ENCODE measurements at places on chromosomes 16 and 17.
A peak's percentile ranks its signal among the peaks of the same experiment; 100 is the strongest.

GRCh38 chr17:19671433-19671832 lies 22.9 kb downstream of the ALDH3A2 start:
- no peak for DNase-seq

DNA sequence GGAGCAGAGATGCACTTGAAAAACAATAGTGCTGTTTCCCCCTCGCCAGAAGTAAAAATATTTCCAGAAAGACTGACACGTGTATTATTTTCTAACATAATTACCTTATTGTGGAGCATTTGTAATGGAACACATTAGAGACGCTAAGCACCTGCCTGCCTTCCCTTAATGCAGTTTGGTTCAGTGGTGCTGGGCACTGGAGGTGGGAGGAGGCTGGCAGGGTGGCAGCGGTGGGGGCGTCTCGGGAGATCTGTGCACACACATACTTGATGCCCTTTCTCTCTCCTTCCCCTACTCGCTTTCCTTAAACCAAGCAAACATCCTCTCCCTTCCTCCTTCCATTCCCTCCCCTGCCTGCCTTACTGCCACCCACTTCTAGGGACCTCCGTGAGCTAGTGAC lies 156.6 kb upstream of the SDK2 start:
- DNase-seq = no peak

- DNase-seq = no peak
These were observed 1.6 kb downstream of the DOC2B start for GRCh38 chr17:179781-180380.

DNA sequence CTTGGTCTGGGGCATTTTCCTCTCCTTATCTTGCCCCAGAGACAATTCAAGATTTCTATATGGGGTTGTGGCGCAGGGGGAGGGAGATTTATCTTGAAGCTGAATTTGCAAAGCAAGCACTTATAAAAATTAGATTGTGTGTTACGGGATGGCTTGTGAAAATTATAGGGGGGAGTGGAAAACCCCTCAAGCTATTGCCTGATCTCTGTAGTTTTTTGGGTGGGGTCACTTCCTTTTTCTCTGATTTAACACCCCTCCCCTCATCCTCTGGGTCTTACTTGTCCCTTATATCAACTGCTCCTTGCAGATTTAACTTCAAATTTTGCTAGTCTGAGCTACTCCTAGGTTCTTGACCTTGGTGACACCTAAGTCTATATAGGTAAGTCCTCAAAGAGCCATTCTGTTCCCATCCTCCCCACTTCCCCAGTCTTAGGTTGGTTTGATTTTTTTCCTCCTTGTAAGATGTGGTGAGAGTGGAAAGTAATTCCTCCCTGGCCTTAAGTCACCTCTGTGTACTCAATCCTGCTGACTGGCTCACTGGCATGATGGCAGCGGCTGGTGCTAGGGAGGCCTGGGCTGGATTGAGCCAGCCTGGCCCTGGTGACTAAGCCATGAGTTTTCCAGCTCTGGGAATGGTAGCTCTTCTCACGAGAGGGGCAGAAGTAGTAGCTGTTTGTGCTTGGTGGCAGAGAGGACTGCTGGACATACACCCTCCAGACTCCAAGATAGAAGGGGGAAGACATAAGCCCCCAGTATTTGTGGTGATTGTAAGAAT lies 2.3 kb downstream of the ARL4D start:
- DNase-seq = no peak

DNA sequence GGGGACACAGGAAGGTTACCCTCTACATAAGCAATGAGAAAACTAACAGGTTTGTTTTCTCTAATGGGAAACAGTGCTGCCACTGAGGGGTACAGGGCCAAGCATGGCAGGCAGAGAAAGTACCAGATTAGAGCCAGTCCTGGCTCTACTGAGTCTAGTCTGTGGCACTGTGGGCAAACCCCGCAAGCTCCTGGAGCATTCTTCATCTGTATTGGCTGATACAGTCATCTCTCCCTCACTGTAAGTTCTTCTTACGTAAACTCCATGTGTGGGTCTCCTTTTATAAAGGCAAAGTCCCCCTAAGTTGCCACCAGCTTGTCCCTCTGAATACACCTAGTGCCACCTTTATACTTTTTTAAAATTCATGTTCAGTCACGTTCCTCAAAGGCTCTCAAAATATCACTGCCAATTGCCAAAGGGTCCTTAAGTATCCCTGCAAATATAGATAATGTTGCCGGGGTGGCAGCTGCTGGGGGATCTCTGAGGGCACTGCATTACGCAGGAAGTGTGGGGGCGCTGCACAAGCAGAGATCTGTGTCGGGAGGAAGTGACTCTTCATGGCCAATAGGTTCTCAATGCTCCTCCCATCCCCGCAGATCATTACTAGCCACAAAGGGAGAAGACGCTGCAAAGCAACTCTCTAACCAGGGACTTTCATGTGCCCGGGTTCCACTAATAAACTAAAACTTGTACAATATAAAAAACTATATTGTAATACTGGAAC lies 18.8 kb downstream of the XPO6 start:
- DNase-seq = peak; percentile 35

- no peak for DNase-seq
These were observed 415.0 kb upstream of the HSBP1 start for GRCh38 chr16:83392743-83393142.

DNA sequence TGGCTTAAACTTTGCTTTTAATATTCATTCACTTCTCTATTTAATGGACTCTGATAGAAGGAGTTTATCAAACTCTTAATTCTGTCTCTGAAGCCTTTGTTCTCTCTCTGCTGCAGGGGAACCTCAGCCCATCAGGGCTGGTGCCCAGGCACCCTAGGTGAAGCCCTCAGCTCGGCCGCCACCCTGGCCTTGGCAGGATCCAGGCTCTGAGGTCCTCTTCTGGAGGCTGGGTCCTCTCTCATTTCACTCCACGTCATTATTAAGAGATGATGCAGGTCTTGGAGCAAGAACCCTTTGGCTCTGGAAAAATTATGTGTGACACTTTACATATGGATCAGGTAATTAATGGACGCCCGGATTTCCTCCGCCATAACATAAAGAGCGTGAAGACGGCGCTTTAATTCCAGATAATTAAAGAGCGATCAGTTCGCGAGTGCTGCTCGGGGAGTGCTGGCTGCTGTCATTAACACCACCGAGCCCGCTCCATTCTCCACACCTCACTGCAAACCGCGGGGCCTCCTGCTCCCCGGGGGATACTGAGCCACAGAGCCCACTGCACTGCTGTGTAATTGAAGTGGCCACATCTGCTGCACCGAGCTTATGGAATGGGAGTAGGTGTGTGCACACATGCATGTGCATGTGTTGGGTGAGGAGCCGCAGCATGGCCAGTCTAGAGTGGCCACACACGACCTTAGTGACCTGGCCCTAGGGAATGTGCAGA lies 259.4 kb upstream of the TNRC6C start:
- DNase-seq = no peak

GRCh38 chr16:88375996-88376834 lies 6.5 kb upstream of the ZNF469 start:
- no peak for DNase-seq

DNA sequence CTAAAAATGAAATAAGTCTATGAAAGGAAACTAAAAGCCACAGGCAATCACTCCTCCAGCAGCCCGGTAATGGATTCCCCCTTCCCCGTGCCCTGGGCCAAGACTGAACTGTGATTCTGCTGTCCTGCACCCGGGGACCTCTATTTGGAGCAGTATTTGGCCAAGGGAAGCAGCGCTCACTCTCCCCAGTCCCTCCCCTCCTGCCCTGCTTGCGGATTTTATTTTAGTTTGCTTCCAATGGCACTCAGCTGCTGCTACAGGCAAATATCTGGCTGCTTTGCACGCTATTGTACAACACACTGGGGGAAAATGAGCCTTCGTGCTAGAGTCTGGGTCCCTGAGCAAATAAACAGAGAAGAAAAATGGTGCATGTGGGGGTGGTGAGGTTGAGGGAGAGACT lies 975.7 kb upstream of the RBFOX1 start:
- DNase-seq = no peak

DNA sequence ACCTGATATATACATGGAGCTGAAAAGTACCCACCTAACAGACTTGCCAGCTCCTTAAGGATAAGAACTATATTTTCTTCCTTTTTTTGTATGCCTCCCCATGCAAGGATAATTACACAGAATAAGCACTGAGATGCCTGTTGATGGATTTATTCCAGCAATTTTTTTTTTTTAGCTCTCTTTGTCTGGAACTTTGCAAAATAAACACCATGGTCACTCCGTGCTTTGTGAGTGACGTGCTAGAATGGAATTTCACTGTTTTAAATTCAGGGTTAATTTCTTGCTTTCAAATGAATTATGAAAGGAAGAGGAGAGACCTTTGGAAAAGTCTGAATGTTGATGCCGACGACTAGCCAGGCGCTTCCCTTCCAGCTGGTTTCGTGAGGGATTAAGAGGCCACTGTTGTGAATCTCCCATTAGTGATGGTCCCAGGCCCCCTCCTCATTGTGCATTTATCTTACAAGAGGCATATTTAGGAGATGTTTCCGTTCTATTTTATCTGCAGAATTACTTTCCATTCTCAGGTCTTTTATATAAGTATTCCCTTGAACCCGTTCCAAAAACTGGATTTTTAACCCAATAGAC lies 529.1 kb downstream of the WWOX start:
- no peak for DNase-seq

- DNase-seq = no peak
These were observed 52.6 kb downstream of the PIMREG start for GRCh38 chr17:6496640-6497441.

DNA sequence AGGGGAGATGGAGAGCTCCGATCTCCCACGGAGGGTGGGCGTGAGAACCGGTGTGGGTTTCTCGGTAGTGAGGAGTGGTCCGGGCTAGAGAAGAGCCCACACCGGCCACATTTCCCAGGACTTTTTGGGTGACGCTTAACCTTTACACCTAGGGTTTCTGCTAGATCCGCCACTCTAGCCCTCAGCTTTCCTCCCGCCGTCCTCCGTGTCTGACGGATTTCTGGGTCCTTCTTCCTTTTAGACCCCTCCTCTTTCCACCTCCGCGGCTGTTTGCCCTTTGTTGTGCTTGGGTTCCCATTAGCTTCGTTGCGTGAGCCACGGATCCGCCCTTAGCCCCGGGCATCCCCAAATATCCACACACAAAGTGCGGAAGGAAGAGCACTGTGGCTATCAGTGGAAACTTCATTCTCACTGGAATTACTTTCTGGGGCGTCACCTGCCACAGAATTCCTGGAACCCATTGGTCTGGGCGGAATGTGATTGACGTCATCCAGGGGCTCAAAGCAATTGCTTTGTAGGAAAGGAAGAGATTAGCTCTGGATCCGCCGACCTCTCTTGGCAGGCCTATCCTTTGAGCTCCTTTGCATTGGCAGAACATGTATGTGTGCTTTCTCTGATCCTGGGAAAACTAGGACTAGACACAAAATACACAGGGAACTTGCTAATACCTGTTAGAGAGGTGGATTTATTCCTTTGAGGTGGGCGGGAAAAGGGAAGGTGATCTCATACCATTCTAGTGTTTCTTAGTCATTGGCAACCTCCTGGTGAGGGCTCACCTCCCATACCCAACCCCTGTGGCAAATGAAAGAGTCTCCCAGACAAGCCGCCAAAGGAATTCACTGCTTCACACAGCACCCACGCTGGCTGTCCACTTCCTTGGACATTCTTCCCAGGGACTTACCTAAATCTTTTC lies 654 bp downstream of the TNFAIP1 start:
- DNase-seq = no peak

DNA sequence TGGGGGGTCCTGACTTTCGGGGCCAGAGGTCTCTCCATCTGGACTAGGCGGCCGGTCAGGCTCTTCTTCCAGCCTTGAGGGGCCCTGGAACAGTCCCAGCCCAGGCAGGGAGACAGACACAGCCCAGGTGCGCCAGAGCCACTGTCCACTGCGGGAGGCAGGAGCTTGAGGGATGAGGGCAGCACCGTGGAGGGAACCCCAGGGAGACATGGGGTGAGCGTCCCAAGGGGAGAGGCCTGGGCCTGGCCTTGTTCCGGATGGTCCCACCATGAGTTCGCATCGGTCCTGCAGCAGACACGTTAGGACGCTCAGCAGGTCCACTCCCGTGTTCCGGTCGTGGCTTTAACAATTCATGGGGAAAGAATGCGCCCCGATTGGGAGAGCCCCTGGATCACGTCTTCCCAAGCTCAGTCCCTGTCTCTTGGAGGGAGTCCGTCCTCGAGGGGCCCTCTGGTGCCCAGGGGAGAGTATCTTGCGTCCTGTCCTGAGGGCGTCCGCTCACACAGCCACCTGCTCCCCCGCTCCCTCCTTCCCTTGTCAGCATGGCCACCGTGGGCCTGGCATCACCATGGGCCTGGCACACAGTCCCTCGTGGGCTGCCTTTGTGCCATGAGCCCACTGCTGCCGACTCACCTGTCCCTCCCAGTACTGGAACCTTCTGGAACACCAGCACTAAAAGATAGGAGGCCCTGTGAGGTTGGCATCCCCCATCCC lies 6.7 kb upstream of the NUDT16L1 start:
- DNase-seq = no peak

DNA sequence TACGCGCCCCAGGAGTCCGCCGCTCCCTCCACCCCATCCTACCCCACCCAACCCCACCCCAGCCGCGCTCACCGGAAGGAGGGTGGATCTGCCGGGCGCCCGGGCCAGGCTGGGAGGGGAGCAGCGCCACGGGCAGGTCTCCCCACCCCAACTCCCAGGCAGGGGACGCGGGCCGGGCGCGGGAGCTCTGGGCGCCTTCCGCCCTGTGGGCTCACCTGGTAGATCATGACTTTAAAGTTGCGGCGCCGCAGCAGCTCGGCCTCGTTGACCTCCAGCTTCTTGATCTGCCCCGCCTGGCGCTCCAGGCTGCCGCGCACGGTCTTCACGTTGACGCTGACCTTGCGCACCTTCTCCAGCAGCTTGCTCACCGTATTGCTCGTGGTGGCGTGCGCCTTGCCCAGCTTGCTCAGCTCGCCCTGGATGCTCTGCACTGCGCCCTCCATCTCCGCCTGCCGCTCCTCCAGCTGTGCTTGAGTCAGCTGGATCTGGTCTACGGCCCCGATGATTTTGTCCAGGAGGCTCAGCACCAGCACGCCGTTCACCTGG lies 571 bp downstream of the CAVIN1 start:
- DNase-seq = peak; percentile 48

DNA sequence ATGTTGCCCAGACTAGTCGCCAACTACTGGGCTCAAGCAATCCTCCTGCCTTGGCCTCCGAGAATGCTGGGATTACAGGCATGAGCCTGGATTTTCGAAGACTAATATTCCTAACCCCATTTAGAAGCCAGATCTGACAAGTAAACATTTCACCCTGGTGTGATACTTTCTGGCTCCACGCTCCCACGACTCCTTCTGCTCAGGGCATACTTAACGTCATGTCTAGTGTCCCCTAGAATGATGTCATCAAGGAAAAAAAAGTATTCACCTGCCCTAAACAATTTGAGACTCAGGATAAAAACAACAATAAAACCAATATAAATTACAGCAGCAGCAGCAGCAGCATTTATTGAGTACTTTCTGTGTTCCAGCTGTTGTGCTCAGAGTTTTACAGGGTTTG lies 13.2 kb downstream of the ITGB3 start:
- DNase-seq = no peak

DNA sequence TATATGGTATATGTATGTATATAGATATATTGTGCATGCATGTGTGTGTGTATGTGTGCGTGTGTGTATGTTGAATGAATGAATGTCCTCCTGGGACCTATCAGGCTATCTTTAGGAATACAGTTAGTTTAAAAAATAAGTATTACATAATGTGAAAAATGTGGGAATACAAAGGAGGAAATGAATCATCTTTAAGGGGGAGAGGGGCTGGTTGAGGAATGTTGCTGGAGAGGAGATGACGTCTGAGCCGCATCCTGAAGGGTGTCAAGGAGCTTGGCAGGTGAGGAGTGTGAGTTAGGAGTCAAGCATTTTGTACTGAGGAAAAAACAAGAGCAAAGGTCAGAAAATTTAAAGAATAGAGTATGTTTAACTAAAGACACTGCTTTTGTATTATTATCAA lies 62.4 kb upstream of the NLK start:
- no peak for DNase-seq

GRCh38 chr16:82750068-82750467 lies 123.3 kb downstream of the CDH13 start:
- no peak for DNase-seq

Data from GM12891 (cell line).